ENCODE measurements at places on chromosomes 4 and X.

GRCh38 chrX:19630776-19631707 is 115.7 kb upstream of the MAP3K15 start:
- DNase-seq = no peak

DNA sequence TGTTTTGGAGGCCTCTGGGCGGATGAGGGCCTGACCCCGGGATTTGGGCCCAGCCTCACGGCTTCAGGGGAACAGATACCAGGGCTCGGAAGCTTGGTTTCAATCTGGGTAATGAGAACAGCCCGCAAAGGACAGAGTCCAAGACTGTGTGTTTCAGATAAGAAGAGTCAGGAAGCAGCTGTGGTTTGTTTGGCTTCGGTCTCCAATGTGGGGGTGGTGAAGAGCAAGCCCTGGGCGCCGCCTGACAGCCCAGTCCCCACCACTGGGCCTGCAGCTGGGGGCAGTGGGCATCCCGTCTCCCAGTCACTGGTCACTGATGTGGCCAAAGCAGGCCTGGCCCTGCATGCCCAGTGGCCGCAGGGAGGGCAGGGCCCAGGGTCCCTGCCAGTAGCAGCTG is 9.1 kb downstream of the WFS1 start:
- DNase-seq = no peak

GRCh38 chrX:127085939-127086338 is 266.4 kb downstream of the PRR32 start:
- DNase-seq = no peak

DNA sequence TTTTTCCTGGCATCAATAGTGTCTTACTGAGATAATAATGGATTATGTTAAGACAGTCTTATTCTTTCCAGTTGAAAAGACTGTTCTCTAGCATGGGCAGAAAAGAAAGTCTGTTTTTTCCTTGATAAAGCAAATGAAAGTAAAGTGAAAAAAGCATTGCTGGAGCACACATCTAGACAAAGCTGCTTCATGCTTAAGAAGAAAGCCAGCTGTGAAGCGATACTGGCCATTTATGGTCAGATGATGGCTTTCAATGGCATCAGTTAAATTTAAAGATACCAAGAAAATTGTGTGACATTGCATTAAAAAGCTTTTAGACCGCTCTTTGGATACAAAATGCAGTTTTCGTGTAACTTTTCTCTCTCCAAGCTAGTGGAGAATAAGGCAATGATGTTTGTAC is 242.1 kb upstream of the TRAM1L1 start:
- no peak for DNase-seq

- DNase-seq = no peak
Observed at GRCh38 chr4:41385481-41385880, 128.8 kb downstream of the UCHL1 start.

DNA sequence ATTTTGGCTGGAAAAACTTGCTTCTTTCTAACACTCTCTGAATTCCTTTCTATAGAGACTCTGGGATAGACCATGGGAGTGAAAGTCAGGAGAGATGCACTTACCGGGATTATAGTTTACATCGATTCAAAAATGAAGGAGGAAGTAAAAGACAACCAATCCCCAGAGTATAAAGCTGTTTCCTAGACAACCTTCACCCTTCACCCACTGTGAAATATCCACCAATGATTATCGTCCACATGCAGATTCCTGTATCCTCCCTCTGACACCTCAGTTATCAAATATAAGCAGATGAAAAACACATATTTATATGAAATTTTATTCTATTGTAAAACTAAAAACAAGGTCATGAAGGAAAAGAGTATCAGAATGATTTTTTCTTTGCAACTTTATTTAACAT is 258.8 kb upstream of the GK2 start:
- no peak for DNase-seq

DNA sequence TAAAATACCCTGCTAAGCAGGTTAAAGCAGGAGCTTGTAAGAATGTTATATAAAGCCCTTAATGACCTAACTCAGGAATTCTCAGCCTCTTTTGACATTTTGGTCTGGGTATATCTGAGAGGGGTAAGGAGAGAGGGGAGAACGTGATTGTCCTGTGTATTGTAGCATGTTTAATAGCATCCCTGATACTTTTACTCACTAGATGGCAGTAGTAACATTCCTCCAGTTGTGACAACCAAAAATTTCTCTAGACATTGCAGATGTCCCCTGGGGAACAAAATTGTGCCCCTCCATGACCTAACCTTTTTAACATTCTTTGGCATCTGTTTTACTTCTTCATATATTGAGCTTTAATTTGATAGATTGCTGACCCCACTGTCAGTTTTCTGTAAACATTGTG is 17.9 kb downstream of the SMARCA5 start:
- DNase-seq = peak; percentile 23

- no peak for DNase-seq
Observed at GRCh38 chr4:41575207-41575606, 37.2 kb downstream of the LIMCH1 start.

DNA sequence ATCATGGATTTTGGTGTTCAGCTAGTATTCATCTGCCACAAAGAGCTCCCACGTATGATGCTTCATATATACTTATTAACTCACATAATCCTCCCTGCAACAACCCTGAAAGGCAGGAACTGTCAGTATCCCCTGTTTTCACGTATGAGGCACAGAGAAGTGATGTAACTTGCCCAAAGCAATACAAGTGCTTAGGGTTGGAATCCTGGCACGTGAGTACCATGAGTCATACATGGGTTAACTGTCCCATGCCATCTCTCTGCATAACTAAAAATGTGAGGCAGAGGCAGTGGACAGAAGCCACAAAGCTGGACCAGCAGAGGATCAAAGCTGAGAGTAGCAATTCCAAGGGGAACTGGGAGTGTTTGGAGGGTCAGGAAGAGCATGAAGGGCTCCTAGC is 35.7 kb upstream of the EGFL6 start:
- DNase-seq = peak; percentile 60

GRCh38 chrX:65451663-65452062 is 82.9 kb downstream of the LAS1L start:
- DNase-seq = peak; percentile 3

GRCh38 chr4:76729460-76729859 is 168.5 kb downstream of the SOWAHB start:
- no peak for DNase-seq

DNA sequence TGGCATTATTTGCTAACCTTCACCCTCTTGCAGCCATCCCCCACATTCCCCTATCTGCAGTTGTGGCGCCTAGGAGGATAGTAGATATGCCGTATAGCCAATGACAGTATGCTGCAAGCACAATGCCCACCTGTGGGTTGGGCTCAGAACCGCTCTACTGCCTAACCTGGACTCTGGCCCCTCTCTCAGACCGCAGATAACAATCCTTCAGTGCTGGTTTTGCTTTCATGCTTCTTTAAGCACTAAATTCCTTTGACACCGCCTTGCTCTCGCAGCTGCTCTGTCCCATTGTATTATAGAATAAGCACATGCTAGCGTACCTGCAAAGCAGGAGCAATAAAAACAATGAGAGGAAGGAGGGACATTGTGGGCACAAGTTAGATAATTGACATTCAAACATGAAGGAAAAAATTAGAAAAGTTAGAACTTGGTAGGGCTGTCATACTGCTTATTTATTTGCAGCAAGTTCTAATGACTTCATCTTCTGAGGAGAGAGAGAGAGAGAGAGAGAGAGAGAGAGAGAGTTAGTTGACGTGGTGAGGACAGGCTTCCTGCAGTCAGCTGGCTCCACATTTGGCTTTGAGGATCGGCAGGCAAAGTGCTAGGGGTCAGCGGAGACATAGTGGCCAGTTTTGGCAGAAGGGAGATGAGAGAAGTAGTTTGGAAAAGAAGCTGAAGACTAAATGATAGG is 55.8 kb downstream of the WWC2 start:
- DNase-seq = no peak

DNA sequence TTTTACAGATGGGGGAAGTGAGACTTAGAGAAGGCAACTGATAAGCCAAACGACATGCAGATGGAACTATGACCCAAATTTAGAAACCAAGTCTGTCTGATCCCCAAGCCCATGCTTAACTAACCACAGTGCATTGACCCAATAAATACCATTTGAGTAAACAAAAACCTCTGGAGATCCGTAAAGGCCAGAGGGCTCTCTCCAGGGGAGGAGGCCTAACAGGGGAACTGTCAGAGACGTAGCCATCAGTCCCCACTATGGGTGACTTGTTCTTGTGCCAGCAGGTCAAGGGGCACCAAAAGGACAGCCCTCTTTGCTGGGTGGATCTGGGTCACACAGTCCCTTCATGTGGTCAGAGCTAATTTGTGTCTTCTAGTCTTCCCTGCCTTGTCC is 420.2 kb downstream of the BCOR start:
- no peak for DNase-seq

DNA sequence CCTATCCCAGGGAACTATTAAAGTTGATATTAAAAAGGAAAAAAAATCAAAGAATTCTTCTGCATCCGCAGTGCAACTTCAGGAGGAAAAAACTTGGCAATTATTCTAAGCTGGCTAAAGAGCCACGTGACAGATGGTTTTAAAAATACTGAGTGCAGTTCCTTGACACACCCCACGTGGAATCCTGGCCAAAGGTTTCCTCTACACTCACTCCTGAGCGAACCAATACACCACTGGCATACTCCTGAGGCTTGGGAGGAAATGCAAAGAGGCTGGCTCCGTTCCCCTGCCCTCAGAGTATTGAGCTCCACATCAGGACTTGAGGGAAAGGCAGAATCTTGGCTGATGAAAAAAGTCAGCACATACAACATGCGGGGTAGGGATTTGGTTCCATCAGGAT is 133.8 kb upstream of the ATP6AP2 start:
- no peak for DNase-seq

- peak; percentile 33 for DNase-seq
Observed at GRCh38 chrX:68254738-68255645, 178.3 kb downstream of the OPHN1 start.

DNA sequence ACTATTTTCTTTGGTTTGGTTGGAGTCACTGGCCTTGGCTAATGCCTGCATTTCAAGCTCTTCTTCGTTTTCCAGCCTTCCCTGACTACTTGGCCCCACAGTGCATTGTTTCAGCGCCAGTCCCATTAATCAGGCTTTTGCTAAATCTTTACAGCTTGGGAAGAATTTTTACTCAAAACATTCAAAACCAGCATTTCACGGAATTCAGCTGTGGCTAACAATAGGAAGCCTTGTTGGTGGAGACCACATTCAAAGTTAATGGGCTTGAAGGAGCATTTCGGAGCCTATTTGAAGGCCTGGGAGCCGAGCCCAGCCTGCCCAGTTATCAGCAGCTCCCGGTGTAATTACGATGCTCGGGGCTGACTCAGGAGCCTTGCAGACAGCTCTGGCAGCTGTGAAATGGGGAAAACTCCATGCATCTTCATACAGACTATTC is 30.8 kb upstream of the VCX2 start:
- DNase-seq = peak; percentile 53

- DNase-seq = no peak
Observed at GRCh38 chr4:113113151-113113550, 63.7 kb downstream of the ANK2 start.

DNA sequence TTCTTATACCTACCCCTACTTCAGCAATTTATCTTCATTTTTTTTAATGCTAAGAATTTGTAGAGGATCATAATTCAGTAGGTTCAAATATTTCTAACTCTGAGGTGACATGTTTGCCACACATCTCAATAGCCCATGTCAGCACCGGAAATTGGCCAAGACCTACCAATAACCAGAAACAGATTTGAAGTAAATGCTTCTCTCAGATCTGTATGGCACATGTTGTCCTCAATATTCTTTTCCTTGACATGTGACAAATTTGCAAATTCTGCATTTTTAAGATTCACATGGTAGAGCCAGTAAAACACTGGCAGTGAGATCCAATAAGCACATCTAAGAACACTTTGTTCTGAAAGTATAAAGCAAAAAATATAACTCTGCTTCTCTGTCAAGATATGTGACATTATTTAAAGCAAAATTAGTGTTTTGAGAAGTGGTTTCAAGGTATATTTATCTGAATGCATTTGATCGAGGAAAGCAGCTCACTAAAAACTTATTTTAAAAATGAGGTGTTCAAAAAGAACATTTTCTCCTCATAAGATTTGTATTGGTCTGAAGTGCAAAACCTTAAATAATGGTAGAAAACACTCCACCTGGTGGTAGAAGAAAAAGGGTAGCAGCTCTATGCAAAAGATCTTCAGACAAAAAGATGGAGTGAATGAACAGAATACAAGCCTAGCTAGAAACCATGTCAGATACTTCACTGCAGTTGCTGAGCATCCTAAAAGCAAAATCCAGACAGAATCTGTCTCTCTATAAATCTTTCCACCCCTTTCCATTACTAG is 513.8 kb upstream of the FAM241A start:
- peak; percentile 29 for DNase-seq

DNA sequence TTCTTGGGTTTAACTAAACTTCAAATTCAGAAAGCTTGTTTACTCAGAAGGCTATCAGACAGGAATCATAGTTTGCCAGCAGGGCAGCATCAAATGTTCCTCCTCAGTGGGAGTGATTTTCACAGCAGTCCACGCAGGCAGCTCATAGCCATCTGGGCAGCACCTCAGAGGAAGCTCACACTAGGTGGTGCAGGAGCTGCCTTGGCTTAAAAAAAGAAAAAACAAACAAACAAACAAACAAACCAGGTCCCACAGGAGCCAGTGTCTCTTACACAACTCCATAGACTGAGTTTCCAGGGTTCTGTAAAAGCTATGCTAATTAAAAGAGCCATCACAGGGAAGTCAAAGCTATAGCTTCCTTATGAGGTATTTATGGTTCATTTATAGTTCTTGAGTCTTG is 10.5 kb upstream of the KLHL5 start:
- no peak for DNase-seq

- no peak for DNase-seq
Observed at GRCh38 chrX:140507223-140507981, 2.5 kb upstream of the SOX3 start.

GRCh38 chr4:79163981-79164490 is 161.8 kb downstream of the NAA11 start:
- DNase-seq = no peak

- no peak for DNase-seq
Observed at GRCh38 chr4:23374259-23374658, 515.6 kb downstream of the PPARGC1A start.

DNA sequence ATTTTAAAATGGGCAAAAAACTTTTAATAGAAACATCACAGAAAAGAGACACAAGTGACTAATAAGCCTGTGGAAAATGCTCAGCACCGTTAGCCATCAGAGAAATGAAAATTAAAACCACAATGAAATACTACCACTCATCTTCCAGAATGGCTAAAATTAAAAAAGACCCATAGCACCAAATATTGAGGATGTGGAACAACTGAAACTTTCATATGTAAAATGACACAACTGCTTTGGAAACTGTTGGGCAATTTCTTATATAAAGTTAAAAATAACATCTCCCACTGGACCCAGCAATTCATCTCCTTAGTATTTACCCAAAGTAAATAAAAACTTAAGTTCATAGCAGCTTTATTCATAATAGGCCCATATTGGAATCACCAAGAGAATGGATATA is 94.2 kb downstream of the TENM3 start:
- no peak for DNase-seq

GRCh38 chrX:55767100-55767499 is 49.6 kb downstream of the RRAGB start:
- peak; percentile 31 for DNase-seq

GRCh38 chr4:17869327-17869726 is 58.5 kb downstream of the NCAPG start:
- no peak for DNase-seq

- DNase-seq = no peak
Observed at GRCh38 chr4:47473141-47473750, 9.7 kb upstream of the COMMD8 start.

Data from fibroblast of skin of back (primary cell).